Naive thymus-derived CD4-positive, alpha-beta T cell (primary cell): ENCODE measurements at places on chromosomes 3 and 15.
A peak's percentile ranks its signal among the peaks of the same experiment; 100 is the strongest.

GRCh38 chr3:123286308-123287023 lies 84.7 kb downstream of the SEC22A start:
- no peaks in the 10 kb centered on the region for H3K4me1 ChIP-seq
- no peaks in the 10 kb centered on the region for H3K36me3 ChIP-seq
- no peak overlapping the region for H3K27ac ChIP-seq
- no peak overlapping the region for H3K4me3 ChIP-seq
- DNase-seq: peak; percentile 27
- H3K27me3 ChIP-seq: no peaks in the 10 kb centered on the region

DNA sequence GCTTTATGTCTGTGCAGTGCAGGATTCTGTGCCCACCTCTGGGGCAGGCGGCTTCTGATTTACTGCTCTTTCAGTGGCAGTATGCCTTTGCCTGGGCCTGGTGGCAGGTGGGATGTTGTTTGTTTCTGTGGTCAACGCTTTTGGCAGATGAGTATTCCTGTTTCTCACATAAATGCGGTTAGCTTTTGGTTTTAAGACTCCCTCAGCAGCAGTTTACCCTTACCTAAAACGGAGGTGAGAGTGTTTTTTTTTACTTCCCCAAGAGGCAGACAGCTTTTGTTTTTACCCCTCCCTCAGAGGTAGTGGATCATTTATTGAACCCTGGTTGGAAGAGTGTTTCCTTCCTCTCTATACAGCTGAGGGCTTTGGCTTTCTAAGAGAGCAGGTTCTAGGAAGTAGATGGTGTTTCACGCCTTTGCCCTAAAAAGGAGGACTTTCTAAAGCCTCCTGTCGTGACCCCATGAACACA lies 134.1 kb upstream of the PLSCR5 start:
- no peaks in the 10 kb centered on the region for H3K27me3 ChIP-seq
- H3K4me3 ChIP-seq: no peak overlapping the region
- no peak overlapping the region for H3K27ac ChIP-seq
- no peak for DNase-seq

DNA sequence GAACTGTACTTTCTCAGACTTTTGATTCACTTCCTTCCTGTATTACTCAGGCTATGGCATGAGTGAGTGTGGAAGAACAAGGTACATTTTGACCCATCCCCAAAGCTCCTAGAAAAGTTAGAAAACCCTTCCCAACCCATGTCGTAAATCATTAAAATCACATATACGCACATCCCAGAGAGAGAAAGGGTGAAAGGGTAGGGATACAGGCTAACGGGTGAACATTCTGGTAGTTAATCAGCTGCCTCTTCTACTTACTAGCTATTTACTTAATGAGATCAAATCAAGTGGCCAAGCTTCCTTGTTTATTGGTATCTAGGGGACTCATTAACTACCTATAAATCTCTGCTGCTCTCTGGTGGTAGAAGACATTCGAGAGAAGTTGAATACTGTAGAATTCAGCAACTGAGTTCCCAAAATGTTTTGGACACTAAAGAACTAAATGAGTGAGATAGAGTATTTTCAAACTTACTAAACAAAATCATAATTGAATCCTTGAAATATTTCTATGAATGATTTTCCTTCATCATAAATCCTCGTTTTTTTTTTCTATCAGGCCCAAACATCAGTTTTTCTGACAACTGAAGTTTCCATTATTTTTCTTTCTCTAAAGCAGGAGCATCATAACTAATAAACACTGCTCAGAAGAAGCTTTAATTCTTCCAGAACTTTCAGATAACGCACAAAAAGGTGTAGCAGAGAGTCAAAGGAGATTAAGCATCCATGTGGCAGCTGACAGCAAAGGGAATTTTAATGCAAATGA lies 124.2 kb downstream of the IMPG2 start:
- H3K27ac ChIP-seq: no peak overlapping the region
- H3K4me1 ChIP-seq: no peaks in the 10 kb centered on the region
- H3K27me3 ChIP-seq: no peaks in the 10 kb centered on the region
- H3K4me3 ChIP-seq: no peak overlapping the region

- H3K4me1 ChIP-seq: no peaks in the 10 kb centered on the region
- no peaks in the 10 kb centered on the region for H3K27me3 ChIP-seq
Measured at GRCh38 chr3:185852635-185853034, 27.8 kb upstream of the IGF2BP2 start.

DNA sequence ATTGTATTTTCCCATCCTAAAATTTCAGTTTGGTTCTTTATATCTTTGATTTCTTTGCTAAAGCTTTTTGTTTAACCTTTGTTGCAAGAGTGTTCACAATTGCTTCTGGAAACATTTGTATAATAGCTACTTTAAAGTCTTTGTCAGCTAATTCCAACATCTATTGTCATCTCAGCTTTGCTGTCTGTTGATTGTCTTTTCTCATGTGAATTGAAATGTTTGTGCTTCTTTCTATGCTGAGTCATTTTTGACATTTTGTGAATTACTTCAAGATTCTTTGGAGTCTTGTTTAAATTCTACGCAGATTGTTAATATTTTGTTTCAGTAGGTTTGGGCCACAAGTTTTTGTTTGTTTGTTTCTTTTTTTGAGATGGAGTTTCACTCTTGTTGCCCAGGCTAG lies 73.2 kb downstream of the SUCNR1 start:
- H3K27me3 ChIP-seq: no peaks in the 10 kb centered on the region
- DNase-seq: no peak
- no peaks in the 10 kb centered on the region for H3K36me3 ChIP-seq
- H3K4me3 ChIP-seq: no peak overlapping the region
- H3K4me1 ChIP-seq: no peaks in the 10 kb centered on the region

GRCh38 chr15:56968821-56969220 lies 50.4 kb downstream of the TCF12 start:
- H3K36me3 ChIP-seq: no peaks in the 10 kb centered on the region
- H3K27me3 ChIP-seq: no peaks in the 10 kb centered on the region
- no peaks in the 10 kb centered on the region for H3K4me1 ChIP-seq

- H3K4me1 ChIP-seq: no peaks in the 10 kb centered on the region
- no peaks in the 10 kb centered on the region for H3K27me3 ChIP-seq
- H3K27ac ChIP-seq: no peak overlapping the region
- no peak for DNase-seq
- H3K4me3 ChIP-seq: no peak overlapping the region
Measured at GRCh38 chr3:42709621-42710020, 7.0 kb upstream of the HHATL start.

DNA sequence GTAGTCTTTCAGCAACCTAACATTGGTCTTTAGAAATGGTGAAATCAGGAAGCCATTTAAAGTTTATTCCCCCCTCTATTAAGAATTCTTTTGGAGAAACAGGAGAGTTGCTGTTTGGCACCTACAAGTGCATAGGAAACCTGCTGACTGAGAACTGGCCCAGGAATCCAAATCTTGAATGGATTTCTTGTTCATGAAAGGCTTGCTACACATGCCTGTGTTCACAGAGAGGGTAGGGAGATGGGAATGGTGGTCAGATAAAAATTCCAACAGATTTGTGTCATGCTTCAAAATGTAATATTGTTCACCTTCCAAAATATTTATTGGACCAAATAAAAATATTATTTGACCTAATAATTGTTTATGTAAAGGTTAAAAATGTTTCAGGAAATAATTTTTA lies 24.2 kb upstream of the ZPLD1 start:
- H3K27ac ChIP-seq: no peak overlapping the region
- H3K27me3 ChIP-seq: no peaks in the 10 kb centered on the region
- no peaks in the 10 kb centered on the region for H3K4me1 ChIP-seq

- H3K36me3 ChIP-seq: no peaks in the 10 kb centered on the region
- no peaks in the 10 kb centered on the region for H3K27me3 ChIP-seq
- no peak overlapping the region for H3K4me3 ChIP-seq
- DNase-seq: no peak
Measured at GRCh38 chr15:26686547-26687187, 86.2 kb downstream of the GABRB3 start.

DNA sequence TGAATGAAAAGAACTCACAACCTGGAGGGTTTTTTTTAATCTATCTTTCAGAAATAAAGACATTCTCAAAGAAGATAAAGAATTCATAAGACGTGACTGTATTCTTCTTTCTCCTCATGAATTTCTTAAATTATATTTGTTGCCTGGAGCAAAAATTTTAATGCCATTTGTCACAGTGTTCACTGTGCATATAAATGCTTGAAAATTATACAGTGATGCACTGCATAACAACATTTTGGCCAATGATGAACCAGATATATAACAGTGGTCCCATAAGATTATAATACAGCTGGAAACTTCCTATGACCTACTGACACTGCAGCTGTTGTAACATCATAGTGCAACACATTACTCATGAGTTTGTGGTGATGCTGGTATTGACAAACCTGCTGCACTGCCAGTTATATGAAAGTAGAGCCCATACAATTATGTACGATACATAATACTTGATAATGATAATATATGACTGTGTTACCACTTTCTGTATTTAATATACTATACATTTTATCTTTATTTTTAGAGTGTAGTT lies 67.3 kb downstream of the P2RY1 start:
- H3K4me3 ChIP-seq: no peak overlapping the region
- H3K36me3 ChIP-seq: no peaks in the 10 kb centered on the region

DNA sequence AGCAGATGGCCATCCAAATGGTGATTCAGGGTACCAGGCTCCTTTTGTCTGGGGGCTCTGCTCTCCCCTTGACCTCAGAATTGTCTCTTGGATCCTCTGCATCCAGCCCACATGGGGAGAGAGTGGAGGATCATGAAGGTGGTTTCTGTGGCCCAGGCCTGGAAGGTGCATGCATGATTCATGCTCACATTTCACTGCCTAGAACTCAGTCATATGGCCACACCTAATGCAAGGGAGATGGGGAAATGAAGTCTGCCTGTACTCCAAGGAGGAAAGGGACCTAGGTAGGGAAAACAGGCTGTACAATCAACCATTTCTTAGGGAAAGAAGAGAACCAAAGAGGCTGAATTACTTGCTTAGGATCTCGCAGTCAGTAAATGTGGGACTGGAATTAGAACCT lies 15.1 kb downstream of the HRG start:
- no peak overlapping the region for H3K27ac ChIP-seq
- H3K27me3 ChIP-seq: no peaks in the 10 kb centered on the region
- H3K36me3 ChIP-seq: no peaks in the 10 kb centered on the region
- H3K4me3 ChIP-seq: no peak overlapping the region

DNA sequence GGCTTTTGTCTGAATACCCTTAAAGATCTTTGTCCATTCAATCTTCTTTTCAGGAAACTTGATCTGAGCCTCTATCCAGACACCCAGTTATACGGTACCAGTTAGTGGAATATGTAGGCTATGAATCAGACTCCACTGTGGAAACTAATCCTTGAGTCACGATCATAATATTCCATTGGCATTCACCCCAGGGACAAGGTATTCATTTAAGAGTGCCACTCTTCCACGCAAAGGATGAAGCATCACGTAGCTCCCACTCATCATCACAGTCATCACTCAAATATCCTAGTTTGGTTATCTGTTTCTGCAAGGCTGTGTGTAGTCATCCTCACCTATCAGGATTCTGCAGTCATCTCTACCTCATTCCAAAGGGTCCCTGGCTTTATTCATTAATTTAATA lies 85.6 kb downstream of the NEDD4 start:
- H3K27me3 ChIP-seq: no peaks in the 10 kb centered on the region
- no peaks in the 10 kb centered on the region for H3K4me1 ChIP-seq
- no peak overlapping the region for H3K4me3 ChIP-seq
- H3K27ac ChIP-seq: no peak overlapping the region
- DNase-seq: no peak

DNA sequence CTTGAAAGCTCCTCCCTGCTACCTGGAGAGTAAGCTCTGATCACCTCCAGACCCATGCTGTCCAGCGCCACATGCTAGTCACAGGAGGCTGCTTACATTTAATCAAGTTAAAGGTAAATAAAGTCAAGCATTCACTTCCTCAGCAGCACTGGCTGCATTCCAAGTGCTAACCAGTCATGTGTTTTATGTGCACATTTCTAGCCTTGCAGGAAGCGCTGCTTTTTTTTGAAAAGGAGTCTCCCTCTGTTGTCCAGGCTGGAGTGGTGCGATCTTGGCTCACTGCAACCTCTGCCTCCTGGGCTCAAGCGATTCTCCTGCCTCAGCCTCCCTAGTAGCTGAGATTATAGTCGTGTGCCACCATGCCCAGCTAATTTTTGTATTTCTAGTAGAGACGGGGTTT lies 279.2 kb downstream of the GABRG3 start:
- DNase-seq: no peak
- H3K27ac ChIP-seq: no peak overlapping the region
- H3K27me3 ChIP-seq: no peaks in the 10 kb centered on the region
- H3K36me3 ChIP-seq: no peaks in the 10 kb centered on the region
- H3K4me3 ChIP-seq: no peak overlapping the region
- H3K4me1 ChIP-seq: no peaks in the 10 kb centered on the region

- no peaks in the 10 kb centered on the region for H3K36me3 ChIP-seq
- DNase-seq: no peak
- H3K4me3 ChIP-seq: no peak overlapping the region
- H3K27ac ChIP-seq: no peak overlapping the region
- no peaks in the 10 kb centered on the region for H3K4me1 ChIP-seq
Measured at GRCh38 chr15:96700555-96700954, 370.1 kb downstream of the NR2F2 start.

GRCh38 chr15:25242166-25242879 lies 196.5 kb downstream of the UBE3A start:
- H3K27me3 ChIP-seq: no peaks in the 10 kb centered on the region
- DNase-seq: no peak
- H3K4me3 ChIP-seq: no peak overlapping the region
- no peaks in the 10 kb centered on the region for H3K36me3 ChIP-seq

DNA sequence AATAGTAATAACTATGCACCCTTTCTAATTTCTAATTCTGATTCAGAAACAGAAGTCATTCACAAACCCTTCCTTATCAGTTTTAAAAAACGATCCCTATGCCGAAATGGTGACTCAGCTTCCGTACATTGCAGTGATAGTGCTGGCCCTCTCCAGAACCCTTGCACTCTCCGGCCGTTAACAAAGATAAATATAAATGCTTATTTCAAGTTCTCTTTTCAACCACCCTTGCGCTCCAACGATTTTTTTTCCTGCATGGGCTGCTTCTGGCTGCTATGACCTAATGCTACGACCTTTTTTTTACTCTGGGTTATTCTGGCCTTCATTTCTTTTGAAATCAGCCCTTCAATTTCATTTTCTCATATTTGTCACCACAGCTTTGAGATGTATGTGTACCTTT lies 646.2 kb downstream of the NTRK3 start:
- no peak overlapping the region for H3K27ac ChIP-seq
- no peaks in the 10 kb centered on the region for H3K27me3 ChIP-seq
- DNase-seq: no peak
- H3K4me1 ChIP-seq: no peaks in the 10 kb centered on the region

GRCh38 chr3:101823525-101823924 lies 25.8 kb upstream of the NFKBIZ start:
- no peak overlapping the region for H3K27ac ChIP-seq
- no peaks in the 10 kb centered on the region for H3K27me3 ChIP-seq
- DNase-seq: no peak
- no peaks in the 10 kb centered on the region for H3K36me3 ChIP-seq
- H3K4me3 ChIP-seq: no peak overlapping the region

GRCh38 chr3:37993820-37994638 lies 3.4 kb downstream of the VILL start:
- no peaks in the 10 kb centered on the region for H3K36me3 ChIP-seq
- DNase-seq: peak; percentile 39
- peaks cover 48% of the 10 kb centered on the region for H3K4me1 ChIP-seq
- H3K4me3 ChIP-seq: peak overlapping the region; percentile 65
- peak overlapping the region; percentile 87 for H3K27ac ChIP-seq

- peaks cover 3% of the 10 kb centered on the region for H3K27me3 ChIP-seq
- H3K36me3 ChIP-seq: no peaks in the 10 kb centered on the region
- DNase-seq: no peak
- no peak overlapping the region for H3K27ac ChIP-seq
Measured at GRCh38 chr15:48413304-48413703, 82.1 kb downstream of the DUT start.

- no peaks in the 10 kb centered on the region for H3K27me3 ChIP-seq
- H3K4me3 ChIP-seq: no peak overlapping the region
- no peaks in the 10 kb centered on the region for H3K36me3 ChIP-seq
- no peaks in the 10 kb centered on the region for H3K4me1 ChIP-seq
Measured at GRCh38 chr3:31240466-31240865, 292.3 kb upstream of the STT3B start.
